ENCODE measurements at places on chromosomes 2 and 18. TPM values are rescaled to one million over a fixed set of nuclear protein-coding genes. Genes with fewer than 3 reads are reported as not detected.

Gene OR6B2
- not detected for polyA plus RNA-seq

Gene ARHGAP28
- 60.3 TPM for polyA plus RNA-seq

Gene CNTNAP5
- 0.03 TPM for polyA plus RNA-seq

Gene UGT1A5
- not detected for polyA plus RNA-seq

Gene STPG4
- polyA plus RNA-seq = 0.12 TPM

Gene OXER1
- 12.0 TPM for polyA plus RNA-seq

Gene GCKR
- polyA plus RNA-seq = 0.10 TPM

Gene ACOXL
- polyA plus RNA-seq = 1.1 TPM

Gene GPR17
- polyA plus RNA-seq = 0.85 TPM

Gene CCDC141
- polyA plus RNA-seq = 0.30 TPM

Gene CHRND
- 0.96 TPM for polyA plus RNA-seq

Gene ANKRD30BL
- polyA plus RNA-seq = 0.85 TPM

Gene KLHL41
- 1.9 TPM for polyA plus RNA-seq

Gene KCNIP3
- 17.7 TPM for polyA plus RNA-seq

Gene DHRS9
- polyA plus RNA-seq = 0.68 TPM

Gene CHRNG
- 1.5 TPM for polyA plus RNA-seq

Gene MOCOS
- 1.2 TPM for polyA plus RNA-seq

Gene PIGN
- polyA plus RNA-seq = 30.3 TPM

Gene ANKAR
- polyA plus RNA-seq = 17.1 TPM

Gene MC4R
- polyA plus RNA-seq = 0.35 TPM

Gene GALNT5
- 0.70 TPM for polyA plus RNA-seq

Gene SOCS6
- polyA plus RNA-seq = 34.0 TPM

Gene FAP
- polyA plus RNA-seq = 12.8 TPM

Gene PDE11A
- polyA plus RNA-seq = 9.4 TPM

Gene REG3A
- polyA plus RNA-seq = not detected

Gene CREG2
- polyA plus RNA-seq = 0.65 TPM

Gene UPP2
- 11.2 TPM for polyA plus RNA-seq

Gene REG1B
- not detected for polyA plus RNA-seq

Gene ACMSD
- polyA plus RNA-seq = 43.9 TPM

Gene PARD3B
- polyA plus RNA-seq = 37.4 TPM

Gene CFC1B
- polyA plus RNA-seq = not detected

Gene TLX2
- polyA plus RNA-seq = 0.07 TPM

Gene C2orf15
- polyA plus RNA-seq = 12.8 TPM

Gene CDH19
- polyA plus RNA-seq = 0.22 TPM

Gene MYCN
- polyA plus RNA-seq = 34.9 TPM

Gene CFAP65
- polyA plus RNA-seq = 0.28 TPM

Gene TAF4B
- polyA plus RNA-seq = 5.6 TPM

Gene TSHZ1
- polyA plus RNA-seq = 33.2 TPM

Gene INO80C
- polyA plus RNA-seq = 31.2 TPM

Gene MC2R
- polyA plus RNA-seq = not detected

Gene PRKAG3
- polyA plus RNA-seq = 0.15 TPM

Gene ASB18
- polyA plus RNA-seq = 0.15 TPM
